ENCODE measurements at places on chromosomes 12 and 14.

DNA sequence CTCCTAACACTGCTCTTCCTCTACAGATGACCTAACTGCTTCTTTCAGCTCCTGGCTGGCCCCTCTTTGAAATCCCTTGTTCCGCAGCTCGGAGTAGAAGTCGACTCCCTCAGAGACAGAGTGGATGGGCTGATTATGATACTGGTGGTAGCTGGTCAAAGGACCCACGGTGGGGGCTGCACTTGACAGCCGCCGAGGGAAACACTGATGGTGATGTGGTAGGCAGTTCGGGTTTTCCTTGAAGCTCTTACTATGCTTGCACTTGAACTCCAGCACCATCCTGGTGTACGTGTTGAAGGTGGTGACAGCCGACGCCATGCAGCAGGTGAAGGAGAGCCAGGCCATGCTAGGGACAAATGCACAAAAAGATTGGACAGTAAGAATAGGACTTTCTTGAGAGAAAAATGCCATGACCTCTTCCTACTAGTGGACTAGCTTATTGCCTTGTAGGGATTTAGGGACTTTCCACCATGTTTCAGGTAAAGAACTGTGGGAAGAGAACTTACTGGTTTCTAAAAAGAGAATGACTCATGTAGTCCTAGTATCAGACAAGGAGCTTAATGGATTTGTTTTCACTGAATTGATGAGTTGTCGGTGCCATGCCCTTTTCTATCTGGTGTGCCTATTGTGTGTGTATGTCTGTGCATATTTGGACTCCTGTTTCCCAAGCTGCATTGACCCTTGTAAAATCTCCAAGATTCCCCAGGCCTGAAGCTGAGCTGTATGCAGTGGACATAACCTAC is 18.4 kb downstream of the GSG1 start:
- DNase-seq: no peak

- DNase-seq: peak; percentile 27
Measured at GRCh38 chr14:56004786-56005185, 113.4 kb upstream of the PELI2 start.

GRCh38 chr14:32986791-32987540 is 48.3 kb downstream of the NPAS3 start:
- no peak for DNase-seq

- peak; percentile 78 for DNase-seq
Measured at GRCh38 chr14:75709207-75709812, 48.3 kb downstream of the TTLL5 start.

DNA sequence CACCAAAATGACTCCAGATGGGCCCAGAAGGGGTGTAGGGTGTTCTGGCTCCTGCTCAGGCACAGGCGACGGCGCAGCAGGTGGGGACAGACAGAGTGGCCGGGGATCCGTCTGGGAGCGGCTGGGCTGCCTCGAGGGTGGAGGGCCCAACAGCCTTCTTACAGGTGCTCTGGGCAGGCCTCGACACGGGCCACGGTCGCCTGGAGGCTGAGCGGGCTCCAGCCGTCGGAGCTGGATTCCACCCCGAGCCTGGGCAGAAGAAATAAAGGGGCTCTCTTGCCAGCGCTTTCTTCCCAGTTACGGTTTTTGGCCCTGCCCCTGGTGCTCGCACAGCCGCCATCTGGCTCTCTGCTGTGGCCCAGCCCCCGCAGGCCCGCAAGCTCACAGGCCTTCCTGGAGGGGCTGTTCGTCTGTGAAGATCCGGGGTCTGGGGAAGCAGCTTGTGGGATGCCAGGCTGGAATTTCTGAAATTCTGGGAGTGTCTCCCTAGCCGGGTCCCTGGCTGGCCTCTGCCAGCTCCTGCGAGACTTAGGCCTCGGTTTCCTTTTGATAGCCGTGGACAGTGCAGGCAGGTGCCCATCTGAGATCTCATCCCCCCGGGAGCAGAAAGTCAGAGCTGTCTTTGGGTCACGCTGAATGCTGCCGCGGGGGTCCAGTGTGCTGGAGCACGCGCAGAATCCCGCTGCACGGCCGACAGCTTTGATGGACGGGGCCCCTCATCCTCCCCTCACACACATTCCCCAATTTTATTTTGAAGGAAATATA is 122.7 kb downstream of the PAPOLA start:
- no peak for DNase-seq

DNA sequence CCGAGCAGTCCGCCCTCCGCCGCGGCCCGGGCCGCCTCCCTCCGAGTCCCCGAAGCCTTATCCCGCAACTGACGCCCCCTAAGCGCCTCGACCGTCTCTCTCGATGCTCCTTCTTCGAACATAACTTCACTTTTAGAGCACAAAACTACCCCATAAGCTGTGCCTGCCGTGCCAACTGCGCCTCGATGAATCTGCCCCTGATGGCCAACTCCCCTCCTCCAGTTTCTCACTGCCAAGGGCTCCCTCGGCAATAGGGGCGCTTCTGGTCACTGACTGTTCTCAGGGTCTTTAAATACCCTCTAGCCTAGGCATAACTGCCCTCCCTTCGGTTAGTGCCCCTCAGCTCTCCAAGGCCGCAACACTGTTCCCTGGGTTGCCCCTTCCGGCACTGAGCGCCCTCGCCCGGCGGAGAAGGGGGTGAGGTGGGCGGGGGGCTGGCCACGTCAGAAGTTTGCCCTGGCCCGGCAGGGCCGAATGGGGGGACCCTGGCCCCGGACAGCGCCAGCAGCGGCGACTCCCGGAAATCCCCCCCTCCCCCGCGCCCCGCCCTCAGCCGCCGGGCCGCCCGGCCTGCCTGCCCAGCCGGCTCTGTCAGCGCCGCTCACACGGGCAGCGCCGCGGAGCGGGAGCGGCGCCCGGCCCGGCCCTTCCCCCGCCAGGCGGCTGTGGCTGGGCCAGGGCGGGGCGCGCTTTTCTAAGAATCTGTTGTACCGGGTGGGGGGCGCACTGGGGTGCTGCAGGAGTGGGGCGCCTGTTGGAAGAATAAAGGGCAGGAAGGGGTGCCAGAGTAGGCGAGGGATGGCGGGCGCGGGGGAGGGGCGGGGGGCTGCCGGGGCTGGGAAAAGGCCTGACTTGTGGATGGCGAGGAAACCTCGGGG is 10.6 kb downstream of the RARG start:
- peak; percentile 82 for DNase-seq

DNA sequence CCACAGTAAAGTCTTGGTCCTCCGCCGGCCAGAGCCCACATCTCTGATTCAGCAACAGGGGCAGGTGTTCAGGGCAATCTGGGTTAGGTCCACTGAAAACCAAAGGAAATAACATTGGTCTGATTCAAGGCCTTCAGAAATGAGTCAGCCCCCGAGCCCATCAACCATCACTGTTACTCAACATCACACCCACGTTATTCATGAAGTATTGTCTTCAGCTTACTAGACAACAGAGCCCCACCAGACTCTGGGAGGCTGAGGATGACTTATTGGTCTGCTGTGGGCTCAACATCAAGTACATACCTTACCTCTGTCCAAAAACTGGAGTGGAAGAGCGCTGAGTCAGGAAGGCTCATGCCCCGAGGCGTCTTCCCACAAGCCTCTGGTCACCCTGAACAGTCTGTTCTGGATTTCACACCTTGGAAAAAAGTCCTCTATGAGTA is 97.5 kb downstream of the ZFP36L1 start:
- peak; percentile 74 for DNase-seq
